ENCODE measurements at places on chromosomes 2 and 18.

GRCh38 chr18:25710981-25711380 is 359.0 kb upstream of the ZNF521 start:
- DNase-seq: no peak

DNA sequence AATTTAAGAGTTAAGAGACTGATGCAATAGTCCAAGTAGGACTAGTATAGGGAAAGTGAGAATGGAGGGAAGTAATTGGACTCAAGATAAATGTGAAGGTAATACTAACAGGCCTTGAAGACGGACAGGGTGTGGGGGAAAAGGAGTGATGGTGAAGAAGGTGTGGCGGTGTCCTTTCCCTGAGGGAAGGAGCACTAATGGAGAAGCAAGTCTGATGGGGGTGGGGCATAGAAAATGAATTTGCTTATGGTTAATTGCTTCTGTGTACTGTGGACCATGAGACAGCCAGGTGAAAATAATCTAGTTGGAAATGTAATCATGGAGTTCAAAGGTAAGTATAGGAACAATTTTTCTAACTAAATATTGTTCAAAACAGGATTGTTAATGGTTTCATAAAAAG is 7.1 kb upstream of the TGOLN2 start:
- DNase-seq: no peak

GRCh38 chr2:85826990-85827878 is 61.6 kb downstream of the ST3GAL5 start:
- DNase-seq: peak; percentile 81

GRCh38 chr2:112699984-112700667 is 20.7 kb upstream of the NT5DC4 start:
- DNase-seq: no peak

GRCh38 chr18:79898952-79899608 is 52.4 kb downstream of the SLC66A2 start:
- no peak for DNase-seq

- DNase-seq: no peak
Observed at GRCh38 chr18:59729781-59730180, 32.6 kb upstream of the CCBE1 start.

Measured in stimulated activated CD4-positive, alpha-beta T cell treated with anti-CD3 and anti-CD28 coated beads, Interleukin-2, amount 100 ng/mL, for 48 hours (primary cell).